ENCODE measurements at places on chromosomes 13 and 19.

GRCh38 chr13:70908795-70909194, 800.5 kb upstream of the KLHL1 start:
- DNase-seq = no peak

GRCh38 chr13:107091861-107092260, 523.9 kb upstream of the ARGLU1 start:
- DNase-seq = no peak

GRCh38 chr13:79516595-79516994, 35.6 kb downstream of the NDFIP2 start:
- no peak for DNase-seq

DNA sequence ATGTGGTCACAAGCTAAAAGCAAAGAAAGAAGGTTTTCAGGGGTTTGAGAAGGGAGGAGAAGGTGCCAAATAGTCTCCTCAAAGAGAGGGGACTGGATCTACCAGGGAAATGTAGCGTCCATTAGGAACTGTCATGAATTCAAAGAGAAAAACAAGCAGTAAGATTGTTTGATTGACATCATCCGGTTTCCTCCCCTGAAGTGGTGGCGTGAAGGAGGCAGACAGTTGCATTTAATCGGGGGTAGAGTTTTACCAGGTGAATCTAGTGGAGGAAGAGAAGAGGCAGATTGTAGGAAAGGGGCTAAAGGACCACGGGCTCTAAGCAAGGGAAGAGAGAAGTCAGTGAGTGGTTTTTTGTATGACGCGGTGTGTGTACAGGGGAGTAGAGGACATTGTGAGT, 13.0 kb upstream of the CYSLTR2 start:
- DNase-seq = no peak
